CD4-positive, alpha-beta T cell (primary cell): ENCODE measurements at places on chromosomes 7 and 10.
A peak's percentile ranks its signal among the peaks of the same experiment; 100 is the strongest.

- no peak for DNase-seq
These were observed 15.8 kb downstream of the TBXAS1 start for GRCh38 chr7:139844779-139845442.

GRCh38 chr7:113392421-113392820 is 274.1 kb upstream of the SMIM30 start:
- DNase-seq = no peak

GRCh38 chr10:22959292-22959691 is 31.4 kb downstream of the ARMC3 start:
- DNase-seq = no peak

- no peak for DNase-seq
These were observed 581.7 kb upstream of the POT1 start for GRCh38 chr7:125511310-125511709.

DNA sequence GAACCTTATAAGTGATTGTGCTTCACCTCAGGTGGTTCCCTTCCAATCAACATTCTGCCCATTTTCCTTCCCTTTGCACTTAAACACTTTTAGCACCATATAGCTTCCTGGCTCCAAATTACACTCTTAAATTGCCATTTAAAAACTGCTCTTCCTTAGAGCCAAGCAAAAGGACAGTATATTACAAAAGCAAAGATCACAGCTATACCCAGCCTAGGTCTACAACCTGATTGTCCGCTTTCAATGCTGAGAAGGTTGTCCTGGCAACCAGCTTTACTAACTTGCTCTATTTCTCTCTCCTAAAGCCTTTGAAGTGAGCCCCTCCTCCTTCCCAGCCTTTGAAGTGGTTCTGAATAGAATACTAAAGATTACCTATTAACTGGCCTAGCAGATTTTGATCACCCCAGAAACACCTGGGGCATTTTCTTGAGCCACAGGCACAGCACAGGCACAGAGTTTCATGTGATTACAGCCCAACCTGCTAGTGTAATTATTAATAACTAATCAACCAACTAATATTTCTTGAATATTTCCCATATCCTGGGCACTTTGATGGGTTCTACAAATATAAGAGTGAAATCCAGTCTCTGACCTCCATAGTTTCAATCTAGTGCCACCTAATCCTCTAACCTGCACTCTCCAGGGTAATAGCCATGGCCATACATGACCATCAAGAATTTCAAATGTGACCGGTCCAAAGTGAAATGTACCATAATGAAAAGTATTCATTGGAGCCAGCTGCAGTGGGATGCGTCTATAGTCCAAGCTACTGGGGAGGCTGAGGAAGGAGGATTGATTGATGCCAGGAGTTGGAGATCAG is 63.6 kb upstream of the TRIM24 start:
- DNase-seq = no peak

- no peak for DNase-seq
These were observed 155.4 kb downstream of the SEMA3D start for GRCh38 chr7:85031475-85031874.

DNA sequence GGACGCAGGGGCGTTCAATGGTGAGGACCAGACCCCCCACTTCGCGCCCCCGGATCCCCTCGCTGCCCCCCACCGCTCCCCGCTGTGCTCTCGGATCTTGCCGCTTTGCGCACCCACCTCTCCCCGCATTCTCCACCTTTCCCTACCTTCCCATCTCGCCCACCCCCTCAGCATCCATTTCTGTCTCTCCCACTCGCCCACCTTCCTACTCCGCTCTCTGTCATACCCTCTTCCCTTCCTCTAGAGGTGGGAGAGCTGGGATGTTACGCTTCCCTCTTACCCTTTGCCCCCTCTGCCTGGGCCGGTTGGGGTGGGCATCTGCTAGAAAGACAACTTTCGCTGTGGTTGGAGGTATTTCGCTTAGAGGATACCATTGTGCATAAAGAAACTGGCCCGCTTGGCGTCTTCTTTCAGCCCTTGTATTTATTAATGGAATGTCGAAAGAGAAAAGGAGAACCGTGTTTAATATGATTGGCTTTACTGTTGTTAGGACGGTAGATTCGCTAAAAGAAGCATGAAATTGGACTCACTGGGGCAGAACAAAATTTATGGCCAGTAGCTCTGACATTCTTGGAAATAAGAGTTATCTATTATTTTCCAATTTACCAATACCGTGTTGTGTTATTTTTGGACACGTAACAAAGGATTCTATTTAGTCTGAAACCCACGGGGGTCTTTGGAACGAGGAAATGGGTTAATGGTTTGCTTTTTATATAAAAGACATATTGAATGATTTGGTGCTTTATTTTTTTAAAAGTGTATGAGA is 873 bp downstream of the PRKAR2B start:
- DNase-seq = peak; percentile 14

- DNase-seq = no peak
These were observed 64.5 kb downstream of the VWA2 start for GRCh38 chr10:114303556-114303955.
